ENCODE measurements at places on chromosomes 12 and 14. TPM values are rescaled to one million over a fixed set of nuclear protein-coding genes. Genes with fewer than 3 reads are reported as not detected.
A peak's percentile ranks its signal among the peaks of the same experiment; 100 is the strongest.

LRFN5 gene
- 0.46 TPM for total RNA-seq

SYNE3 gene
- 0.44 TPM for total RNA-seq

STYX gene
- 13.6 TPM for total RNA-seq

- H3K4me3 ChIP-seq: peak overlapping the region; percentile 32
- no peak for DNase-seq
- peaks cover 1% of the 10 kb centered on the region for H3K36me3 ChIP-seq
- no peaks in the 10 kb centered on the region for H3K27me3 ChIP-seq
- H3K27ac ChIP-seq: peak overlapping the region; percentile 94
These were observed 63.7 kb upstream of the PLEKHA5 start for GRCh38 chr12:19065871-19066270.

DNA sequence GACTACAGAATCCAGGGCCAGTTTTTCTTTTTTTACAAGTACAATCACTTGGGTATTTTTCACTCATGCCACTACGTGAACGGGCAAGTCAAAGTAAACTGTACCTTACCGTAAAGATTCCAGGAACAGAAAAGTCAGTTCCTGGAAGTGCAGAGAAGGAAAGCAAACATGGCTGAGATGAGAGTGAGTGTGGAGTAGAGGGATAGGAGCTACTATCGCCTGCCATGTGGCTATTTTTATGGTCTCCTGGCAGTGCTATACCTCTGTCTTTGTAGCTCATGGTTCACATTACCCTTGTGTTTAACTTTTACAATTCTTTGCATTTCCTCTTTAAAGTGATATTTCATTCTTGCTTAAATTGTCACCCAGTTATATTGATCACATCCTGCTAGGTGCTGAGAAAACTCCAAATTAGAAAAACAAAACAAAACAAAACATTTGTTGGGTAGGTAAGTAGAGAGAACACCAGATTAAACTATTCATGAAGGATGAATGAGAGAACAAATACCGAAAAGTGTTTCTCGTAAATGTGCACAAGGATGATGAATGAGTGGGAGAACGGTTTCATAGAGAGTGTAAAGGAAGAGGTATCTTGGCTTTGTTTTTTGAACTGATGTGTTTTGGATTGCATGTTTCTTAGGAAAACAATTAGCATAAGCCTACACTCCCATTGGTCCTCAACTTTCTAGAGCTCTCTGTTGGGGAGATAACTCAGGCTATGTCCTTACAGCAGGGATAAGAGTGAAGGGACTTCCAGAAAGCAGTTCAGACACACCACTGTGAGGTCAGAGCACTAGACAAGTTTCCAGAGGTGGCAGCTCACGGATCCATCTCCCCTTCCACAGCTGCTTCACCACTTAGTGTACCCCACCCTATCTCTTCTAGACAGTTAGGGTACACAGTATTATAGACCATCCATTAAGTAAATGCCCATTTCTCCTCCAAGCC lies 163.7 kb downstream of the IPO8 start:
- no peak overlapping the region for H3K4me3 ChIP-seq
- no peaks in the 10 kb centered on the region for H3K36me3 ChIP-seq
- H3K4me1 ChIP-seq: peaks cover 5% of the 10 kb centered on the region
- DNase-seq: no peak
- no peak overlapping the region for H3K27ac ChIP-seq

DNA sequence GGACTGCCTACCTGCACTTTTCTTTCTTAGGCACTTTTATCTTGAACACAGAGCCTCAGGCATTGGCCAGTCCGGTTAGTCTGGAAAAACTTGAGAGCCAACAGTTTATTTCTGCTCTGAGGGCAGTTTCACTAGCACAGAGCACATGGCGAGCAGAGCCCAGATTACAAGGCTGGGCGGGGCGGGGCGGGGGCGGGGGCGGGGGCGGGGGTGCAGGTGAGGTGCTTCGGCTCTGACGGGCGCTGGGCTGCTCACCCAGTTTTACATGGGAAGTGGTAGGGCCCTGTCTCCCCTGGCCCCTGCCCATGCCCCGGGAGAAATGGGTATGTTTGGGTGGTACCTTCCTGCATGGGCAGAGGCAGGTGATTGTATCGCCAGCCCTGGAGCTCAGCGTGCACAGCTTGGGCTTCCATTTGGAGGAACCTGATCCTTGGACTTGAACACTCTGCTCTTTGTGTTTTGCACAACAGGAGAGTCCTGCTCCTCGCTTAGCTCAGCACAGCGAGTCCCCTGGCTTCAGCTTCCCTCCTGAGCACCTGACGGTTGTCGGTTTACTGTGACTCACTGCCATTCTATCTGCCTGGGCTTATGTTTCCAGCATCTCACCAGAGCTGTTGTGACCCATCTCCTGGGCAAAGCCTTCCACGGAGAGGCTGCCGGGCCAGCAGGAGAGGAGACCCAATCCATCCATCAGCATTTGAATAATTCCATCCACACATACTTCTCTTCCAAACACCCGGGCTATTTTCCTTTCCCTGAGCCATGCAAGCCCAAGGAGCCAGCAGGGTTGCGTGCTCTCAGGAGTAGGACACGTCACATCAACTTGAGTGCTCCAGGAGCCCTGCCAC lies 108.5 kb downstream of the ARF6 start:
- H3K4me1 ChIP-seq: peaks cover 42% of the 10 kb centered on the region
- DNase-seq: no peak
- H3K27ac ChIP-seq: peak overlapping the region; percentile 57
- peak overlapping the region; percentile 6 for H3K4me3 ChIP-seq

GRCh38 chr12:87413784-87414183 lies 615.4 kb downstream of the C12orf50 start:
- H3K36me3 ChIP-seq: peaks cover 2% of the 10 kb centered on the region
- no peak overlapping the region for H3K4me3 ChIP-seq
- no peak overlapping the region for H3K27ac ChIP-seq
- DNase-seq: no peak
- peaks cover 2% of the 10 kb centered on the region for H3K4me1 ChIP-seq

DNA sequence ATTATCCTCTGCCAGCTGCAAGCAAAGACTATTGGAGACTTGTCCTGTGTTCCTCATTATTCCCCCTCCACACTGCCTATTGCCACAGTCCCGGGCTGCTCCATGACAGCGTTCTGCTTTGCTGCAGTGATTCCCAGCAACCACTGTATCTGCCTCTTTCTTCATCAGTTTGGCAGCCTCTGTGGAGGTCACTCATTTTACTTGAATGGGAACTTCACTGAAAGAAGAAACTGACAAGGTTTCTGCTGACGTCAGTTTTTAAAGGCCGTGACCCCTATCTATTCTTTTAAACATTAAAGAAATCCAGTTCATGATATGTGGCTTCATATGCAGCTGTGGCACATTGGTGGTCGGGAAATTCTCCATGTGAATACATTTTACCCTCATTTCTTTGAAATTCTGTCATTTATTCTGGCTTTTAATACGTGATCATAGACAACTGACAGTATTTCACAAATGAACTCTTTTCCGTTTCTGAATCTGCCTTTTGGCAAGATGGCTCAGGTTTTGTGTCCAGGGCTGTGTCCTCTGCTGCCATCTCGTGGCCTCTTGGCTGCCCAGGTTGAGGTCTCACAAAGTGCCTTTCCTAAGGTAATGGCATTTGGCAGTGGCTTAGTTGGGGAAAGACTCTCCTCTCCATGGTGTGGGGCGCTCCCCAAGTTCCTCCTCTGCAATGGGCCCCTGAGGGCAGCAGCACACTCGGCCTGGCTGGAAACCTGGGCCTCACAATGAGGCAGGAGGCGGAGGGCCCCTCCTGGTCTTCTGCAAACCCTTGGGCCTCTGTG lies 5.8 kb downstream of the TMEM253 start:
- peak overlapping the region; percentile 55 for H3K4me3 ChIP-seq
- H3K27ac ChIP-seq: peak overlapping the region; percentile 34
- no peaks in the 10 kb centered on the region for H3K36me3 ChIP-seq

Measured in progenitor cell of endocrine pancreas (in vitro differentiated cells).